Neural crest cell (in vitro differentiated cells): ENCODE measurements at places on chromosomes 12 and 14. TPM values are rescaled to one million over a fixed set of nuclear protein-coding genes. Genes with fewer than 3 reads are reported as not detected.

The SUPT16H gene
- 199 and 205 TPM in 2 replicates for total RNA-seq

DNA sequence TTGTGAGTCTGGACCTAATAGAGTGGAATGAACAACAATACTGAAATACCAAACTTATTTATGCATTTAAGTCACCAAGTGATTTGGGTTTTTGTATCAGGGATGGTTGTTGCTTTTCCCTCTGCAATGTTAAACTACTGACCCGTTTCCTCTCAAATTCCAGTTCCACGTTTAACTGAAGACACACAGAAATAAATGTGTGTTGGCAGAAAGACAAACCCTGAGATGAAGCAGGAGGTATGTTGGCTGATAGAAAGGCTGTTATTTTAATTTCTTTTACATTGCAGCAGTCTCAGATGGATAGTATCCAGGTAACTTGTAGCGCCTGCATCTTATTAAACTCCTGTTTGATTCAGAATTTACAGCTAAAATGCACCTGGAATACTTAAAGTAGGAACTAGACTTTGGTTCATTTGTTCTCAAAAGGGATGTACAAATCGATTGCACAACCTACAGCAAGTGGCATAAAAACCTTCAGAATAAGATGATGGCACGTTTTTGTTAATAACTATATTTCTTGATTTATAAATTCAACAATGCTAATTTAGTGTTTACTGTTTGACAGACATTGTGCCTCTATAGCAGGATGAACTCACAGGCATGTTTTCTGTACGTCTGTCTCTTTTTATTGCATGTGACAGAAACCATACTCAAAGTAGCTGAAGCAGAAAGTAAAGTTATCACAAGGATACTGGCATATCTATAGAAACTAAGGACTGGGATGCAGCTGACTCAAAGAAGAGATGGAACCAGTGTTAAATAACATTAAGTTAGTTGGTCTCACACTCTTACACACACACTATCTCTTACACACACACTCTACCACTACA is 405.7 kb downstream of the ZFP36L1 start:
- no peaks in the 10 kb centered on the region for H3K27me3 ChIP-seq
- no peaks in the 10 kb centered on the region for H3K36me3 ChIP-seq
- H3K27ac ChIP-seq: no peak overlapping the region
- no peak overlapping the region for H3K4me3 ChIP-seq

DNA sequence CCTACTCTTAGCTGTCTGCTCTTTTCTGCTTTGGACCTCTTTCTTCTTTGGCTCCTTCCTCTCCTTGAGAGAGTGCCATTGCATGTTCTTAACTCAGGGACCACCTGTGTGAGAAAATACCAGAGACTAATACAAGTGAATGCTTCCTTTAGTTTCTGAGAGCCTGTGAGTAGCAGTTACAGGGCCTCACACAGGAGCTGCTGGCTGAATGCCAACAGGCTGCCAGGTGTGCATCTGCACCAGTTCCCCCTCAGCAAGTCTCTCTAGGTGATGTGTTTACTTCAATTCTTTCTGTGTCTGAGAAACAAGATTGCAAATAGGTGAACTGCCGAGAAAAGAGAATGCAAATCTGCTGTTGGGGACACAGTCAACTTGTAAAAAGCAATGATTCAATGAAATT is 108.2 kb downstream of the STXBP6 start:
- no peaks in the 10 kb centered on the region for H3K27me3 ChIP-seq
- H3K27ac ChIP-seq: no peak overlapping the region
- no peak for DNase-seq
- no peak overlapping the region for H3K4me3 ChIP-seq
- peaks cover 22% of the 10 kb centered on the region for H3K4me1 ChIP-seq

DNA sequence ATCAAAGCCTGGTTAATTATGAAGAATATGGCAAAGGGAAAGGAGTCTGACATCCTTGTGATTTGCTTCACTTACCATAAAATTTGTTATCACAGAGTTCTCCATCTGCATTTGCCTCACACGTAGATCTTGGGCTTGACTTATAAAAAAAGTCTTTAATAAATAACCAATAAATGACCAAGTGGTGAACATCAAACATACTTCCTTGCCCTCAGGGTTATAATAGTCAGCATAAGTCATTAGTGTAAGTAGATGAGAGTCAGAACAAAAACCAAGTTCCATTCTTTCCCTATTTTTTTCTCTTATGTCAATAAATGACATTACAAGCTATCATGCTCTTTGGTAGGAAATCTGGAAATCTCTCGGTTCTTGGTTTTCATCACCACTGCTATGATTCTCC is 635.4 kb upstream of the ATXN7L3B start:
- H3K36me3 ChIP-seq: no peaks in the 10 kb centered on the region
- no peaks in the 10 kb centered on the region for H3K4me1 ChIP-seq

- H3K27ac ChIP-seq: no peak overlapping the region
- no peak overlapping the region for H3K4me3 ChIP-seq
- peaks cover 6% of the 10 kb centered on the region for H3K36me3 ChIP-seq
- H3K4me1 ChIP-seq: peaks cover 5% of the 10 kb centered on the region
Observed at GRCh38 chr12:116009805-116010204, 267.7 kb downstream of the MED13L start.

The FGFR1OP2 gene
- 43.2 and 44.1 TPM in 2 replicates for total RNA-seq

DNA sequence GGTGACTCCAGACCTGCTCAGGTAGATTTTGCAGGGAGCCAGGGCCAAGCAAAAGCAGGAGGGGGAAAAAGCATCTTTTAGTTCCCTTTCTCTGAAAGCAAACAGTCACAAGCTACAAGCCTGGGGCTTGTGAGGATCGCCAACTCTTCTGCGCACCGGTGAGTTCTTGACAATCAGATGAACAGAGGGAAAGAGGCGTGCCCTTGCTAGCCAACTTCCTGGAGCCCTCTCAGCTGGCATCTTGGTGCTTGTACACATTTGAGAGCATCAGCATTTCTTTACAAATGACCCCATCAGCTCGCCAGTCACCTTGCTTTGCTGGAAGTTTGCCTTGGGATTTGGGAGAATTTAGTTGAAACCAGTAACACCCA is 55.5 kb downstream of the ZNF664 start:
- H3K36me3 ChIP-seq: no peaks in the 10 kb centered on the region
- no peak overlapping the region for H3K4me3 ChIP-seq
- peaks cover 24% of the 10 kb centered on the region for H3K4me1 ChIP-seq
- no peaks in the 10 kb centered on the region for H3K27me3 ChIP-seq
- DNase-seq: no peak

The SCNN1A gene
- not detected in 2 replicates for total RNA-seq

DNA sequence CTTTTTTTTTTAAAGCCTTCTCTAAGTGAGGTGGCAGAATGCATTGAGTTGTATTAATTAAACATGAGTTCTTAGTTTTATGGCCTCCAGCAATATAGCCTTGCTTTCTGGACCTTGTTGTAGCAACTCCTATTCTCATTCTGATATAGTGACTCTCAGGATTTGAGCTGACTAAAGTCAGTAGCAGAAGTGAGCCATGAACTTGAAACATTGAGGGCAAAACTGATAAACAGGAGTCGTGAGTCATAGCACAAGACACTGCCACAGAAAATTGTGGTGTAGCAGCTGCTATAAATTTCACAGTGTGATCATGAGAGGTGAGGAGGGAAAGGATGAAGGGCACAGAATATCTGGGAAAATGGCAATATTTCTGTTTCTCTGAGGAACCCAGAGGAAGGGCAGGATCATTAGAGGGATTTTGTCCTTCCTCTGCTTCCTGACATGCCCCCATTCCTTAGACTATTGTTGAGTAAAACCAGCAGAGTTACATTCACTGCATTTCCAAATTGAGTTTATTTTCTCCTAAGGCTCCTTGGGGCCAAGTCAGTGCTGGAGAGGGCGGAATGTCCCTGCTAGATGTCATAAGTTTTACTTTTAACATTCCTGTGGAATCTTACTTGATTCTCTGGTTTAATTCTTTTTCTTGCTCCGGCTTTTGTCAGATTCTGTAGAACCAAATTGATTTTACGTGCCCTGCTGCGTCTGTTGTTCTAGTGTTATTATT is 7.5 kb downstream of the KLRG1 start:
- peaks cover 2% of the 10 kb centered on the region for H3K36me3 ChIP-seq
- no peak for DNase-seq
- H3K4me1 ChIP-seq: no peaks in the 10 kb centered on the region
- no peaks in the 10 kb centered on the region for H3K27me3 ChIP-seq
- H3K4me3 ChIP-seq: no peak overlapping the region
- H3K27ac ChIP-seq: no peak overlapping the region

- no peak overlapping the region for H3K27ac ChIP-seq
- no peaks in the 10 kb centered on the region for H3K27me3 ChIP-seq
- no peaks in the 10 kb centered on the region for H3K36me3 ChIP-seq
- H3K4me1 ChIP-seq: no peaks in the 10 kb centered on the region
- no peak overlapping the region for H3K4me3 ChIP-seq
Observed at GRCh38 chr12:25058658-25059058, 109.8 kb upstream of the BCAT1 start.

The PXN gene
- 54.5 and 61.5 TPM in 2 replicates for total RNA-seq

The FZD10 gene
- total RNA-seq: 14.2 and 15.5 TPM in 2 replicates

DNA sequence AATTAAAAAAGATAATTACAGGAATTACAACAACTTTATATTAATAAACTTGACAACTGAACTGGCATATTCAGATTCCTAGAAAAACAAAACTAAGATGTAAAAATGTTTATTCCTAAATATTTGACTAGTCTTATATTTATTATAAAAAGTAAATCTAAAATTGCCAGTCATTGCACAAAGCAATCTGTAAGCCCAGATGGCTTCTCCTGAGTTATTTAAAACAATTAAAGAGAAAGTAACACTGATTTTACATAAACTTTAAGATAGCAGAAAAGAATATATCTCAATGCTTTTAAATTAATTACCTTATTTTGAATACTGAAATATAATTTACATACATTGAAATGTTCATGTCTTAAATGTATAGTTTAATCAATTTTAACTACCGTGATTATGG is 434.1 kb upstream of the RPL10L start:
- H3K4me3 ChIP-seq: no peak overlapping the region
- no peaks in the 10 kb centered on the region for H3K4me1 ChIP-seq
- H3K36me3 ChIP-seq: no peaks in the 10 kb centered on the region
- no peaks in the 10 kb centered on the region for H3K27me3 ChIP-seq

The SLC25A3 gene
- total RNA-seq: 852 and 856 TPM in 2 replicates

The CLEC4D gene
- total RNA-seq: not detected in 2 replicates

- DNase-seq: no peak
- H3K27ac ChIP-seq: no peak overlapping the region
- H3K36me3 ChIP-seq: no peaks in the 10 kb centered on the region
- H3K27me3 ChIP-seq: no peaks in the 10 kb centered on the region
Observed at GRCh38 chr14:32382704-32383103, 53.6 kb downstream of the AKAP6 start.

The HOXC9 gene
- 5.6 and 6.3 TPM in 2 replicates for total RNA-seq

The C12orf54 gene
- total RNA-seq: not detected in 2 replicates

DNA sequence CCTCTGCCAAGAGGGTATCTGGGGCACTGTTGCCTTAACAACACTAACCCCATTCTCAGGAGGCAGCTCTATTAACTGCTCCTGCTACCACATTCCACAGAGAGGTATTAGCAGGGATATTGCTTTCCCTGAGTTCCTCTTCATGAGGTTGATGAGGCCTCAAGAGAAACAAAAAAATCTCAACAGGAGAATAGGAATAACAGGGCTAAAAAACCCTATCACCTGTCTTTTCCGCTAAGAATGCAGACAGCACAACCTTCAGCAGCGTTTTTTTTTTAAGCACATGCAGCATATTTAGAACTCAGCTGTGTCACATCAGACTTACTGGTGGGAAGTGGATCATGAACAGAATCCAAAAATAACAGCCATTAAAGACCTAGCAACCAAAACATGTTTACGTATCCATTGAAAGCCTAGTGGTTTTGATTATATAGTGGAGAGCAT is 29.2 kb downstream of the ATF7 start:
- no peak overlapping the region for H3K4me3 ChIP-seq
- H3K27ac ChIP-seq: no peak overlapping the region
- peaks cover 11% of the 10 kb centered on the region for H3K4me1 ChIP-seq
- H3K27me3 ChIP-seq: no peaks in the 10 kb centered on the region
- no peak for DNase-seq
- peaks cover 4% of the 10 kb centered on the region for H3K36me3 ChIP-seq

- peaks cover 50% of the 10 kb centered on the region for H3K27me3 ChIP-seq
- no peak overlapping the region for H3K4me3 ChIP-seq
- H3K36me3 ChIP-seq: no peaks in the 10 kb centered on the region
- no peak overlapping the region for H3K27ac ChIP-seq
Observed at GRCh38 chr12:65125247-65125646, 4.1 kb upstream of the WIF1 start.

- DNase-seq: no peak
- no peak overlapping the region for H3K4me3 ChIP-seq
- H3K4me1 ChIP-seq: no peaks in the 10 kb centered on the region
- peaks cover 3% of the 10 kb centered on the region for H3K27me3 ChIP-seq
- no peaks in the 10 kb centered on the region for H3K36me3 ChIP-seq
Observed at GRCh38 chr12:101238800-101239329, 28.8 kb upstream of the SLC5A8 start.

The LTBP2 gene
- total RNA-seq: 0.93 and 1.3 TPM in 2 replicates

The DHRS1 gene
- 17.2 and 19.1 TPM in 2 replicates for total RNA-seq

GRCh38 chr14:34522496-34522895 is 17.0 kb downstream of the EAPP start:
- H3K4me1 ChIP-seq: no peaks in the 10 kb centered on the region

- peaks cover 19% of the 10 kb centered on the region for H3K36me3 ChIP-seq
- H3K27me3 ChIP-seq: no peaks in the 10 kb centered on the region
- no peak overlapping the region for H3K4me3 ChIP-seq
- no peak overlapping the region for H3K27ac ChIP-seq
Observed at GRCh38 chr12:26654623-26655022, 178.4 kb downstream of the ITPR2 start.

DNA sequence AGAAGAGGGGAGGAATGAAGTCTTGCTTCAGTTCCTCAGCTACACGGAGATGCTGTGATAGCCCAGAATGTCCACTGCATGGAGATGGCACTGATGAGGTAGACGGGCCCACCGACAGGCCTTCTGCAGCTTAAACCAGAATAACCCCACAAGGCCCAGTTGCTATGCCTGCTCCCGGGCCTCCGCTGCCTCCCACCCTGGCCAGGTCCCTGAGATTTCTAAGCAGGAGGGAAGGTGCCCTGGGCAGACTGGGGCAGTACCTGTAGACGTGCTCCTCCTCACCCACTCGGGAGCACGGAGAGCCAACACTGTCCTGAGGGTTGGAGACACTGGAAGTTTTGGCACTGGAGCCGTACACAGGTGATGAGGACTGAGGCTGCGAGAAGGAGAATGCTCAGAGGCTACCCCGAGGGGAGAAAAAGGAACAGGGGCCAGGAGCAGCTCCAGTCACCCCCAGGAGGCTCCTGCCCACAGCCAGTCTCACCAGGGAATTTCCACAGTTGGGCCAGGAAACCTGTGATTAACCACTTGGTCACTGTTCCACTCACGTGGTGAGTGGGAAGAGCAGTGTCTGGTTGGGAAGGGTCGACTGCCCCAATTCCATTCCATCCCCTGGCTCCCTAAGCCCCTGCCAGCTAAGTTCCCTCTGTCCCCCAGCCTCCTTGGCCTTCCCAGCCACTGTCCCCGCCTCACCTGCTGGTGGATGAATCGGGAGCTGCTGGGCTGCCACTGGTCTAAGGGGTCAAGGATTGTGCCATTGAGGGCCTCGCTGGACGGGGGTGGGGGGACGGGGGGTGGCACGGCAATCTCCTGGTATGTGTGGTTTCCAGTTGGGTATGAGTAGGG is 22.8 kb upstream of the RPLP0 start:
- H3K27ac ChIP-seq: peak overlapping the region; percentile 92
- DNase-seq: no peak
- H3K27me3 ChIP-seq: no peaks in the 10 kb centered on the region
- H3K4me1 ChIP-seq: peaks cover 45% of the 10 kb centered on the region
- H3K4me3 ChIP-seq: peak overlapping the region; percentile 23
